Occipital lobe (tissue), 3 donors: ENCODE measurements at places on chromosomes 12 and 14. TPM values are rescaled to one million over a fixed set of nuclear protein-coding genes. Genes with fewer than 3 reads are reported as not detected.

KRT77 gene
- not detected for total RNA-seq

GRCh38 chr12:124126950-124127655 is 154.1 kb downstream of the ZNF664 start:
- no peak for DNase-seq

GRCh38 chr14:94728950-94729349 is 41.0 kb downstream of the GSC start:
- DNase-seq = no peak

SLC25A21 gene
- 0.78 TPM for total RNA-seq

GRCh38 chr14:54349713-54350112 is 47.1 kb upstream of the CDKN3 start:
- DNase-seq = no peak

DNA sequence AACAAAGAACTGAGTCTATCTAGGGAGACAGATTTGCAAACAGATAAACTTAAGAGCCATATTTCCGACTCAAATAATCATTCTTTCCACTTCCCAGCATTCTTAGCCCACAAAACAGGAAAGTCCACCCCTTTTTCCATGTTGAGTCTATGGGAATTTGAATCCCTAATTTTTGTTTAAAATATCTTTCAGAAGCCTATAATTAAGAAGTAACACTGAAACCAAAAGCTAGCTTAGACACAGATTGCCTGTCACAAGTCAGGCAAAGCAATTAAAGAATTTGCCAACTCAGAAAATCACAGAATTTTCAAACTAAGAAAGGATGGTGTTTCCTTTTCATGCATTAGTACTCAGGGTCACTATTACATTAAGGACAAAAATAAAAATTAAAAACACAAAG is 17.0 kb downstream of the ATP2B1 start:
- no peak for DNase-seq

DNA sequence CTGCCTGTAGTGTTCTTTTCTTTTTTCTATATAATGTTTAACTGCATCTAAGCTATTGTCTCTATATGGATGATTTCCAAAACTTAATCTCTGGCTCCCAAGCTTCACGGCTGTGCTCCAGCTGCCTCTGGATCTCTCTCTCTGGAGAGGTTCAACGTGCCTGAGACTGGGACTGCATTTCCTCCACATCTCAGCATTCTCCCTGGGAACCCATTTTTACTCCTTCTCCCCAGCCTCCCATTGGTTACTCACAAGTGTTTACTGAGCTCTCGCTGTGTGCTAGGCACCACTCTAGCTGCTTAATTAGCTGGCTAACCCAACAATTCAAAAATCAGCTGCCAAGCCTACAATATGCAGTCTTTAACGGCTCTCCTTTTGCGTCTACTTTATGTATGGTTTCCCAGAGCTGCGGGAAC is 34.7 kb downstream of the FBXL14 start:
- DNase-seq = no peak

DNA sequence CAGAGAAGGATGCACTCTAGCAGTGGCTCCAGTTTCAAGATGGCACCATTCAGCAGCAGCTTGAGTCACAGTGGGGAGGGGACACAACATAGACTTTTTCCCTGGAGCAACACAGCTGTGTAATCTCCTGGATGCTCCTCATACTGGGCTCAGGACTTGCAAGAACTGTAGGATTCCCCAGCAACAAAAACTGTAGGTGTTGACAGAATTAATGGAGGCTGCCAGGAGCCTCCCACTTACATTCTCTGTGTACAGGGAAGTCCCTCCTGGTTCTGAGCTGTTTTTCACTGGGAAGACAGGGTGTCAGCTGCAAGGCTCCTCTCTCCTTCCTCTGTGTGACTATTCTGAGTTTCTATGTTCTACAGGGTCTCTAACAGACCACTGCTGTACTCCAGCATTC is 217.9 kb downstream of the KIF21A start:
- DNase-seq = peak; percentile 5

FAM186B gene
- not detected for total RNA-seq

DNA sequence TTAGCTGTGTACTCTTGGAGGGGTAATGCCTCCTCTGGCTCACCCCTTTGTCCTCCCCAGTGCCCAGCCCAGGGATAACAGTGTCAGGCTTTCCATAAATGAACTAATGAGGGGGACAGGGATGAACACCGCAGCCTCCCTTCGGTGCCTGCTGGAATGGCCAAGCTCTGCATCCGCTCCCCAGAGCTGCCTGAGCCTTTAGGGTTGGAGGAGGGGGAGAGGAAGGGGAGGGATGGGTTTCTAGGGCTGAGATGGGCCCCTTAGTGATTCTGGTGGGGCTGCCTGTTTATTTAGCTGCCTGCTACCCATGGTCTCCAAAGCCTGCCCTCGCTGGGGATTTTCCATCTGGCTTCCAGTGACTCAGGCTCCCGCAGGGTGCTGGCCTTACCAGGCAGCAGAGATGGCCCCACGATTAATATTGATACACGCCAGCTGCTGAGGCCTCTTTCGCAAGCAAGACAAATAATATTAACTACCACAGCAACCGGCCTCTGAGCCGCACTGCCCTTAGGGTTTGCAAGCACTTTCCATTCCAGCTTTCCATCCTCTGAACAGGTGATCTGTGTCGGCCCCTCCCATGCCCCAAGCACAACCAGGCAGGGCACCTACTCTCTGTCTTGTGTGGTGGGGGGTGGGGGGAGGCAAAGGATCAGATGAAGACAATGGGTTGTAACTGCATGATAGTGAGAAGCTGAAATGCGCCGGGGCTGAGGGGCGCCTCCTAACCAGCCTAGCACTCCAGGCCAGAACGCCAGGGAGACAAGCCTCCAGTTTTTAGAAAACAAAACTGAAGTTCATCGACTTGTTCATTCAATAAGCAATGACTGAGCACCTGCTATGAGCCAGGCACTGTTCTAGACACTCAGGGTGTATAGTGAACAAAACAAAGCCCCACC is 56.7 kb downstream of the C14orf132 start:
- no peak for DNase-seq

- DNase-seq = no peak
Measured at GRCh38 chr12:25985316-25986175, 27.1 kb downstream of the RASSF8 start.
